ENCODE measurements at places on chromosomes 6 and 20.

DNA sequence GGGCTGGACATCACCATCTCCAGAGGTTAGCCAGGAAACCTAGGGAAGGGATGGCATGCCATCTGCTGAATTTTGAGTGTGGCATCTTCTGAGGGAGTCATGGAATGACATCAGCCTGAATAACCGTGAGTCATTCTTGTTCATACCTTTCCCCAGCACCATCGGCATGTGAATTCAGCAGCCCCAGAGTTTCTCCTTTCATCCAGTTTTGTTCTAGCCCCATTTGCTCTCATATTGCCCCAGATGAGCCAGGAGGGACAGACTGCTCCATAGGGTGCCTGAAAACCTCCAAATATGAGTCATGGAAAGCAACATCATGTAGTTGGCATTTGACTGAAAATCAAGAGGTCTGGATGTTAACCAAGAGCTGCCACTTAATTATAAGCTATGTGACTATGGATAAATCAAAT, 219.2 kb upstream of the SGK1 start:
- peak; percentile 86 for DNase-seq

GRCh38 chr20:34945315-34946077, 10.1 kb downstream of the GSS start:
- peak; percentile 40 for DNase-seq

- DNase-seq, result no peak
These were observed 219.3 kb upstream of the GGTLC1 start for GRCh38 chr20:24207803-24208300.

GRCh38 chr20:62804627-62805154, at the start of gene OGFR:
TSS of gene OGFR (plus strand) at chr20:62804835. CDS start at chr20:62804860, 25 bp downstream.
- DNase-seq, result peak; percentile 54

DNA sequence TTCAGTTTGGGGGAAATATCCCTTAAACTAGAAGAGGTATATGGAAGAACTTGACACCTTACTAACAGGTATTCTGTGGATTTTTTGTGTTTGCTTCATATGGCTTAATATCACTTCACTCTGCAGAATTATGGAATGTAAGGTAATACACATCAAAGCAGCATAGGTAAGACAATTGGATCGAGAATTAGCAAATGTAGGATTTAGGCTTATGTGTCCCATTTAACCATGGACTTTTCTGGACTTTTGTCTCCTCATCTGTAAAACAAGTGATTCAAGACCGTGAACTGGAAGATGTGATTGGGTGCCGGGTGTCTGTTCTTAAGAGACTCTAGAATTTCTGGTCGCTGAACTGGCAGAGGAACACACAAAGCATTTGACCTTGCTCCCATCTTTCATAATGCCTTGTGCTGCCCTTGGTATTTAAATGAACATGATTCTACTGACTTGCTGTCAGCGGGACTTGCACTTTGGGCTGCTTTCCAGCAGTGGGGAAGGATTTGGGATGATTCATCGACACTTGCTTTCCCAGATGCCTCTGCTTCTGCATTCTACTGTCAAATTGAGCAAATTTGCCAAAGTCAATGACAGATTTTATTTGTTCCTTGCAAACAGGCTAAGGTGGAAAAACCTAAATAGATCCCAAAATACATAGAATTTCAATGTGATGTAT, 199.8 kb downstream of the PLCB1 start:
- peak; percentile 88 for DNase-seq

DNA sequence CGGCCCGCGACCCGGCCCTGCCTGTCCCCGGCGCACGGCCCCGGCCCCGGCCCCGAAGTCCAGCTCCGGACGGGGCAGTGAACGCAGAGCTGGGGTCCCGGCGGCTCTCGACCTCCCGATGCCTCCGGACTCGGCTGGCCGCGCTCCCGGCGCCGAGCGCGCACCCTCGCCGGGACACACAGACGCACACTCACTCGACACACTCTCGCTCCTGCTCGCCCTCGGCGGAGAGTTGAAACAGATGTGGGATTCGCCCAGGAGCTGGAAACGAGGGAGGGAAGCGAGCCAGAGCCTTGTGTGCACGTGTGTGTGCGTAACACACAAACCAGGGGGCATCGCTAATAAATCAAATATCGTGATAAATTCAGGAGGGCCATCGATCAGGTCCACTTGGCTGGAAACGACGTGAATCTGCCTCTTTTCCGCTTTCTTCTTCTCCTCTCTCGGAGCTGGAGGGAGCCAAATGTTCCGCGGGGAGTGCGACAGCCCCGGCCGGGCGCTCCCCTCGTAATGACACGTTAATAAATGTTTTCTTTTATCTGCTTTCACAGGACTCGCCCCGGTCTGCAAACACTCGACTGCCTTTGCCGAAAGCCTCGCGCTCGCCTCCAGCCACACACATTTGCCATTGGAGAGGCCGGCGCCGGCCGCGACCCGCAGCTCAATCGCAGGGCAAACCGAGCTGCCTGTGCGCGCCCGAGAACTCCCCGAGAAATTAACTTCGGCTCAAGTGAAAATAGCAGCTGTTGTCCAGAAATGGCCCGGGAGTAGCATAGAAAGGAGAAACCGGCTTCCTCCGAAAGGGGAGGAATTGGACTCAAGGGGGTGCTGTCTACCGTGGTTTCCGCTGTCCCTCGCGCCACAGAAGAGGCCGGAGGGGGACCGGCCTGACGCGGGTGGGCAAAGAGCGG, 828 bp upstream of the SULF2 start:
- peak; percentile 87 for DNase-seq

DNA sequence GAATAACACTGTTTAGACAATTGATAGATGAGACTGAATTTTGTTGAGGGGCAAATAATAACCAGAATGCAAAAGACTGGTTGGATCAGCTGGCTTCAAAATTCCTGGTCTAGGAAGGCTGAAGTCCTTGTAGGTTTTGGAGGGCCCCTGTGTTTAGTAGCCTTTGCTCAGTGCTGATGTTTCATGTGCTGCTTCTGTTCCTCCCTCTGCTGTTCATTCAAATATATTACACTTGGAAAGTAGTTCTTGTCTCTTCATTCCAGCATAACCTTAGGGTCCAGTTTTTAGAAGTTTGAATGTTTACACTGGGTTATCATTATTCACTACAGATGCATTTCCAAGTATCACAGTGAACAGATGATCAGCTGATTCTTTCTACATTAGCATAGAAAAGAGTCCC, 72.5 kb downstream of the FLRT3 start:
- DNase-seq, result peak; percentile 14

- DNase-seq, result no peak
These were observed 1954.4 kb upstream of the DEFB115 start for GRCh38 chr20:29302979-29303644.

DNA sequence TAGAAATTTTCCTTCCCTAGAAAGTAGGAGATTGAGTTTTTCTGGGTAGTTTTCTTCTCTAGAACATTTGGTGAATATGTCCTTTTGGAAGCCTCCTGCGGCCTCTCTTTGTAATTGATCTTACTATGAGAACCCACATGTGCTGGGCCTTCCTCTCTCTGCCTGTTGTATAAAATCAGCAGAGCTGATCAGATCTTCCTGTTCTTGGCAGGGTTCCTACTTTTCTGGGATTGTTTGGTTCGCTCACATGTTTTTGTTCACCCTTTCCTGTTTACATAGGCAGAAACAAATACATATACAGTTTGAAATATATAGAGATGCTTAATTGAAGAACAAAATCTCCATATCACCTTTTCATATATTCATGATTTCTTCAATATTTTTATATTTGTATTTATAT, 57.8 kb downstream of the IL22RA2 start:
- no peak for DNase-seq

DNA sequence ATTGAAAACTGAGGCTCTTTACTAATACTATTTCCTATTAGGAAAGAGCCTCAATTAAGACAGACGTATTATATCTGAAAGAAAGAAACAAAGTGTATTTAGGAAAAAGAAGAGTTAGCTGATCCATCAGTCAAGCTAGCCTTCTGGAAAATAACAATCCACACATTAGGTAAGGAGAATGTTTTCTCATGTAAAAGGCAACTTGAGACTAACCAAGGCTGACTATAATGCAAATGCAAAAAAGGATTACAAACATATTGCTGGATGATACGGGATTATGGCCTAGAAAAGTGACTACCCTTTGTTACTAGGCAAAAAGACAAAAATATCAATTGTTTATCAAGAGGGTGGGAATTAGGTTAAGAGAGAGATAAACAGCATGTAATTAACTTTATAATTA, 176.9 kb downstream of the RFPL4B start:
- DNase-seq, result no peak

DNA sequence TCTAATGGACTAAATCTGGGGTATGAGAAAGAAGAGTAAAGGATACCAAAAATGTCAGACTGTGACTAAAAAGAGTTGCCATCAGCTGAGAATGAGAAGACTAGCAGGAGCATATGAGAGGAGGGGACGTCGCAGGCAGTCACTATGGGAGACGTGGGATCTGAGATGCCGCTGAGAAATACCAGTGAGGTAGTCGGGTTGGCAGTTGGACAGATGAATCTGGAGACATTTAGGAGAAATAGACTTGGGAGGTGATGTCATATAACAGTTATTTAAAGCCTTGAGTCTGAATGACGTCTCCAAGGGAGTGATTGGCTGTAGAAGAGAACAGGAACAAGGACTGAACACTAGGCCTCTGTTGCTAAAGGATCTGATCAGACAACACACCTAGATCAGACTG, 51.5 kb upstream of the TRIM26 start:
- DNase-seq, result peak; percentile 69
